ENCODE measurements at places on chromosomes 7 and 10.

DNA sequence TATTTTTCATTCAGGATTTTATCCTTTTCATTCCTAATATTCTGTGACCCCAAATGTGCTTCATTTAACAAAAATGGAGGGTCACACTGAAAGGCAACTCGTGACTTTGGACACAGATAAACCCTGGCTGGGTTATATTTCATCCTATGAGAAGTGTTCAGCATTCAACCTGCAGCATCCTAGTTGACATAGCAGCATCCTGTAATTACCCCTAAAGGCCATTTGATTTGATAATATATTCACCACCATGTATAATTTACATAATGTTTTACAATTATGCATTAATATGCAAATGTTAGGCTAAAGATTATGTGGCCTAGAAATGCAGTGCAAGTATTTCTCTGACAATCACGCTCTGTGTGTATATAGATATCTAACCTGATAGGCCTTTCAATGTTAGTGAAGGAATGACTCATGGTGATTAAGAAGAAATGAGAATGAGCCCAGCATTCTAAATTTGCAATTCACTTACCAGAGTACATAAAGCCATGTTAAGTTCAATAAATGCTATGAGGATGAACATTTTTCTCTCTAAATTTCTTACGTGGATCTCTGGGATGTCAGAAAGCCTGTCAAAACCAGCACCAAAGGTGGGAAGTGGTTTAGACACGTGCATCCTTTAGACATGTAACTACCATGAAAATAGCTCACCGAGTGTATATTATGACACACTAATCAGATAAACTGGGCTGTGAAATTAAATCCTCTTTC lies 337.7 kb upstream of the AOAH start:
- no peak for DNase-seq

- no peak for DNase-seq
Measured at GRCh38 chr10:111435871-111436270, 359.0 kb downstream of the ADRA2A start.

GRCh38 chr7:13189668-13190067 lies 502.2 kb downstream of the ARL4A start:
- DNase-seq, result no peak

DNA sequence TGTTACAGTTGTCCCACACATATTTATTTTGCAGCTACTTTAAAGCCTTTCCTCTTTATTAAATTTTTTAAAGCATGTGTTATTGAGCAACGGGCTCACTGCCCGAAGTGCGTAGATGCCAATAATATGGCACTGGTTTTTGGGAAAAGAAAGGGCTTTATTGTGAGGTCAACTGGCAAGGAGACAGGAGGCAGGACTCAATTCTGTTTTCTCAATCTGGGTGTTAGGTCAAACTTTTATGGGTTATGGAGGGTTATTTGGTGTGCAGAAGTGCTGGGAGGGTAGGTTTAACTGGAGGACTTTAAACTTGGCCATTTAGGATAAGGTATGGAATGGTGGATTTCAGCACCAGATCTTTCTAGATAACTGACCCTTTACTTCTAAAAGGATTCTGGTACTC lies 183.6 kb downstream of the LRRC4 start:
- no peak for DNase-seq
